Foreskin fibroblast (primary cell): ENCODE measurements at places on chromosomes 12 and 14.

DNA sequence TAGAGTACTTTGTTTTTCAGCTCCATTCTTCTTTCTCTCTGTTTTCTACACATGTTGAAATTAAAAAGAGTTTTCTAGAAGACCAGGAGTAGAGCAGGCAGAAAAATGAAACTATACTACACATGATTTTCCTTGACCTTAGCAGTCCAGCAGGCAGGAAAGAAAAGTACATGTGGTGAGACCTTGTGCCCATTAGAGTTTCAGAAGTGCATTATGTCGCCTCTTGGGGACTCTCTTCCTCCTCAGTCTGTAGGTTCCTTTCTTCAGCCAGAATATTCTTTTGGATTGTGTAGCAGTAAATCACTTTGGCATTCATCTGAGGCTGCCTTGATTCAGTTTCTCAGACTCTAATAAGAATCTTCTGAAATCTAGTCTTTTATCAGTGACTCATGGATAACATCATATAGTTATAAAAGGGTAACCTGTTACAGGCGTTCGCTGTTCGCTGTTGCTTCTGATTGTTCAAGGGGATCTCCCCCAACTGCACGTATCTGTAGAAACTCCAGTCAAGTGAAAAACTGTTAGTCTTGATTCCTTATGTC is 161.8 kb downstream of the ANO4 start:
- no peak for DNase-seq

GRCh38 chr12:5140190-5140589 is 96.5 kb downstream of the KCNA5 start:
- peak; percentile 5 for DNase-seq

GRCh38 chr12:954741-955140 is 5.2 kb upstream of the RAD52 start:
- no peak for DNase-seq

GRCh38 chr14:102911991-102912761 is 10.3 kb upstream of the AMN start:
- no peak for DNase-seq

- no peak for DNase-seq
Measured at GRCh38 chr14:81178063-81178462, 42.7 kb downstream of the GTF2A1 start.

- no peak for DNase-seq
Measured at GRCh38 chr12:4387607-4388006, 8.1 kb upstream of the FGF23 start.

- no peak for DNase-seq
Measured at GRCh38 chr12:119631930-119632678, 35.8 kb upstream of the PRKAB1 start.

DNA sequence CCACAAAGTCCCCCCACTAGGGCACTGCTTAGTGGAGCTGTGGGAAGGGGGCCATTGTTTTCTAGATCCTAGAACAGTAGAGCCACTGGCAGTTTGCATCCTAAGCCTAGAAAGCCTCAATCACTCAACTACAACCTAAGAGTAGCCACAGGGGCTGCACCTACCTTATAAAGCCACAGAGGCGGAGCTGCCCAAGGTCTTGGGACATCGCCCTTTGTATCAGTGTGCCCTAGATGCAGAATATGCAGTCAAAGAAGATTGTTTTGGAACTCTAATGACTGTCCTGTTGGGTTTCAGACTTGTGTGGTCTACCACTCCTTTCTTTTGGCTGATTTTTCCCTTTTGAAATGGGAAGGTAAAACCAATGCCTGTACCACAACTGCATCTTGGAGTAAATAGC is 59.5 kb downstream of the ATP2B1 start:
- DNase-seq: no peak

DNA sequence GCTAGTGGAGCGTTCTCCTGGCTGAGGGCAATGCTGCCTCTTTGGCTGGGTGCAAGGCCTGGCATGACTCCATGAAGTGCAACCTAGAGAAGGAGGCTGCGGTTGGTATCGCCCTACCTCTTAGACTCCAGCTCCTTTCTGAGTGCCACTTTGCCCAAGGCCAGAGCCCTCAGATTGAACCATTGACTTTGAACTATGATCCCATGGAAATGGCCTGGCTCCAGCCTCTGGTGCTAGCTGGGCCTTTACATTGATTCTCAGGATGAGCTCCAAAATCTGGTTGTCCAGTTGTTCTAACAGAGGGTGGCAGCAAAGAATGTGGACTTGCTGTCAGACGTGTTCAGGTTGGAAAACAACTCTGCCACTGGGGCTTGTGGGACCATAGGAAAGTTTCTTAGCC is 16.1 kb upstream of the SMOC1 start:
- DNase-seq: no peak

- DNase-seq: no peak
Measured at GRCh38 chr14:96893966-96894622, 96.9 kb downstream of the VRK1 start.

DNA sequence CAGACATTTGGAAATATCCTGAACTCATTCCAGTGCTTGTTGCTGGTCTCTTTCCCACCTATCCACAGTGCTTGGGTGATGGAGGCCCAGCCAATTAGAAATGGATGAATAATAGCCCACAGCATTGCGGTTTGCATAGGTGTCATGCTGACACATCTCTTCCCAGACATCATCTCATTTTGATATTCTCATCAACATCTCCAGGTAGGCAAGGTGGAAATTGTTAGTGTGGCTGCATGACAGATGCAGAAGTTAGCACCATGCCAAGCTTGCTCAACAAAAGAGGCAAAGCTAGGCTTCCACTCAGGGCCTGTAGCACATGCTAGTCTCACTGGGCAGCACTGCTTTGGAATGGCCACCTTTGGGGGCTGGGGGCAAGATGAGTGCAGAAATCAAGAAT is 1118.9 kb downstream of the VRK1 start:
- DNase-seq: no peak

GRCh38 chr12:118237052-118237665 is 101.2 kb downstream of the PEBP1 start:
- DNase-seq: no peak

DNA sequence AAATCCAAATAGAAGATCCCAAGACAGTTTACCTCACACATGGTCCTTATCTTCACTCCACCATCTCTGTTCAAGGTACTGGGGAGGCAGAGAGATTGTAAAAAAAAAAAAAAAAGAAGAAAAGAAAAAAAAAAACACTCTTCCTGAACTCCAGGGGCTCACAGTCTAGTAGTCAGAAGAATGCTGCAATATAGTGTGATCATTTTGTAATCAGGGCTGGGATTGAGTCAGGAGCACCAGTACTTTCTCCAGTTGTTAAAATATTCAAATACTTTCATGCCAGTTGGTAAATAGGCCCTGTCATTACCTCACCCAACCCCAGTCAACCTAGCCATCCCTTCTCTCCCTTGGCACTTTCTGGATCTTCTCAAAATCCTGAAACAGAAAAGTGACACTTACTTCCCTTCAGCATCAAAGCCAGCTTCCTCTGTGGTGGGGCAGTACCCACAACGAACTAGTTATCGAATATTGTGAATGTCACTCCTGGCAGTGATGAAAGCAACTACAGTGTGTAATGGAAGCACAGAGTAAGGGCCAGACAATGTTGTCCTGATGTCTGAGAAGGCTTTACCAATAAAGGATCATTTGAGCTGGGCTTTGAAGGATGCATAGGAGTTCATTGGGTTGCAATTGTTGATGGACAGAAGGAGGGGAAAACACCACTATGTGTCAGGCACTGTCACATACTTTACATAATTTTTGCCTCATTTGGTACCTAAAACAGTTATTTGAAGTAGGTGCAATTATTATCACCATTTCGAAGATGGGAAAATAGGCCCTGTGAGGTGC is 44.3 kb upstream of the HSPB8 start:
- DNase-seq: no peak

- DNase-seq: no peak
Measured at GRCh38 chr14:95190857-95191256, 33.5 kb upstream of the DICER1 start.

DNA sequence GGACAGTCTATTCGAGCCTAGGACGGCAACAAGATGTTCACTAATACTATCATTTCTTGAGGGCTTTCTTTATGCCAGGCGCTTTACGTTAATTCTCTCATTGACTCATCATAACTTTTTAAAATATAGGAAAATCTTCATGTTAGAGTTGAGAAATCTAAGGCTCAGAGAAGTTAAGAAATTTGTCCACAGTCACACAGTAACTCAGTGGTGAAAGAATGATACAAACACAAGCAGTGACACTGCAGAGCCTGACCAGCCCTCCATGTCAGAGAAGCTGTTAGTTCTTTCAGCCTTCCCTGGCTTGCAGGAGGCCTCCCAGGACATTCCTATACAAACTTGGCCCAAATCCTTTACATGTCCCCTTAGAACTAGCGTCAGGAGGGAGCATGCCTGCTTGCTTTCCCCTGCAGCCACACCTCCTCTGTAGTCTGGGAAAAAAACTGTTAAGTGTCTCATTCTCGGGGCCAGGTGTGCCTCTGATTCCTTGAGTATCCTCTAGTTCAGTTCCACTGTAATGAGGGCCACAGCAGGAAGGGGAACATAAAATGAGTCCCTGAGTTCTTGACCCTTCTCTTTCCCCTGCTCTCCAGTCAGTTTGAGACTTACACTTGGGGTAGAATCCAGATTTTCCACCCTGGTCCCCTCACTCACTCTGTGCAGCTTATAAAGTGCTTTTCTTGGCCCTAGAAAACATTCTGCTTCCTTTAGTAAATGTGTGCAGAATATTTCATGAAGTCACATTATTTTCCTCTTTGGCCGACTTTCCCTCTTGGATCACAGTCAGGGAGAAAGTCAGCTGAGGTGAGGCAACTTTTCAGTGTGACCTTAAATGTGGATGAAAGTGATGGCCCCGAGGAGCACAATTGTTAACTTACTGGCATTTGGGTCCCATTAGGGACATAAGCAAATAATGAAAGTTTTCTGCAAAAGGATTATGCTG is 152.2 kb upstream of the HIF1A start:
- no peak for DNase-seq

- no peak for DNase-seq
Measured at GRCh38 chr14:57221931-57222330, 46.8 kb downstream of the EXOC5 start.

GRCh38 chr12:53208435-53208834 is 1.4 kb upstream of the ITGB7 start:
- no peak for DNase-seq

DNA sequence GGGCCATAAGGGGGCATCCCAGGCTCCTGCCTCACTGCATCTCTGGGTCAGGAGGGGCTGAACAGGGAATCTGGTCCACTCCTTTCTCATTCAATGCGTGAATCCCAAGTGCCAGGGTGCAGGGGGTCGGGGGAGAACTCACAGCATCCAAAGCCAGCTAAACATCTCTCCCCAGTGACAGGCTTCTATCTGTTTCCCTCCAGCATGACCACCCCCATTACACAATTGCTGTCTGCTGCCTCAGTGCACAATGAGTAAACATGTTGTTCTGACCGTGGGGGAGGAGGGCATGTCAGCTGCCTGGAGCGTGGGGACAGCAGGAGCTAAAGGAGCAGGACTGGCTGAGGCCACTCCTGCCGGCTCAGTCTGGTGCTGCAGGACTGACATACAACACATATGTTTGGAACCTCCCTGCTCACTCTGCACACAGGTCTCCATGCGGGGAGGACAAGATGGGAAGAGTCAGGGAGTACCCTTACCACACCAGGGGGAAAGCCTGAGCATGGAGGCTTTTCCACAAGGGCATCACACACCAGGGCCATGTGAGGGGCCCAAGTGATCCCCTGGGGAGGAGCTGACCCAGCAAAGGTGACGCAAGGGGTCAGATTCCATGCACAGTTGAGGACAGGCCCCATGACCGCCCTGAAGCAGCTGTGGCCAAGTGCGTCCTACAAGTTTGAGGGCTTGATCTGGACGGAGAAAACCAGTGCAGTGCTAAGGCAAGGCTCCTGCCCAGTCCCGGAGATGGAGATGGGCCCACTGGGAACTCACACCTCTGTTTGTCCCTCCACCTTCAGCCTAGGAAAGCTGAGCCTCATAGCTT is 1.4 kb downstream of the TNS2 start:
- DNase-seq: peak; percentile 84

DNA sequence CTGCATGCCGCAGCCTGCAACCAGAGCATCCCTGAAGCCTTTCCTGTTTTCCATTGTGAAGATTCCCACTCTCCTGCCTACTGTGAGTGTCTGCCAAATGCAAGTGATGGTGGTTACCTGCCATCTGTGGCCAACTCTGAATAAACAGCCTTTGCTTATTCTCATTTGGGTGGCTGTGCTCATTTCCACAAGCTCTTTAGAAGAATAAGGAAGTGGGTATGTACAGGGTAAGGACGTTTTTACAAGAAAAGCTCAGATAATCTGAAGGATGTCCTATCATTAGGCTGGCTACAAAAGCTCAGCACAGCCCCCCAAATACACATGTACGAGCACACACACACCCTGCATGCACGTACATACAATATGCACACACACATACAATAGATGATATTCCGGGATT is 7.3 kb upstream of the RNASE1 start:
- no peak for DNase-seq

DNA sequence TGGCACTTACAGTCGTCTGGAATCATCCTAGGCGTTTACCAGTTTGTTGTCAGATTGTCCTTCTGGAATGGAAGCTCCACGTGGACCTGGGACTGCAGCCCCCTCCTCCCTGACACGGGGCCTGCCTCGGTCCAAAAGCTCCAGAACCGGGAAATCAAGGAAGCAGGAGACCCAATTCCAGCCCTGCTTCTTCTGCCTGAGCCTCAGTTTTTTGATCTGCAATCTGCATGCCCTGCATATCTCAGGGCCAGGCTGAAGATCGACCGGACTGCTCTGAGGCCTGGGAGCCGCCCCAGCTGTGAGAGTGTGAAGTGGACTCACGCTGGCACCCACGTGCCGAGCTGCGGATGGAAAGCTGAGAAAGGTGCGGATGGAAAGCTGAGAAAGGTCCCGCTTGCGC is 98.6 kb downstream of the SETD3 start:
- DNase-seq: no peak

DNA sequence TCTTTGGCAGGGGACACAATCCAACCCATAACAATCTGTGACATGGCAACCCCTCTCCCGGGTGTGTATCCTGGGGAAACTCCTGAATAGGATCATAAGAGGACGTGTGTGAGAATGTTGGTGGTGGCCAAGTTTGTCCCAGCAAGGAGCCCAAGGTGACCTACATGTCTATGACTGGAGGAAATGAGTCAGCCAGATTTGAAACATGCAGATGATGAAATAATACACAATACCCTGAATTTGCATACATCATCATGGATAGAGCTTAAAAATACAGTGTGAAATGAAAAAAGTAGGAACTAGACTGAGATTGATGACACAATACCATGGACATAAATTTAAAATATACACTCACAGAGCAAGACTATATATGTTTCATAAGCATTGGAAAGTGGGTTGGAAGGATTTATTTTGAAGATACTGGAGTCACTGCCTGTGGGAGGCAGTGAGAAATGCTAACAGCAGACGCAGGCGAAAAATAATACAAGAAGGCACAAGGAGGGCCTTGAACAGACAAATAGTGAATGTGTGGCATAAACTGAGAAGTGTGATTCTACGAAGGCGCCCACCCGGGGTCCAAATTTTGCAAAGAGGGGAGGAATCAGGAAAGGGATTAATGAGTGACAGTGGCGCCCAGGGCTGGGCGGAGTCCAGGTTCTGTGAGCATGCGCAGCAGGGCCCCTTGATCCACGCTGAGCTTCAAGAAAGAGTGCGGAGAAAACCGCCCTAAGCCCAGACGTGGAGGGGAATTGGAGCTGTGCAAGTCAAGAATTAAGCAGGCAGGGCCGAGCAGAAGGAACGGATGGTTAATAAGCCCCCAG is 7.0 kb upstream of the MAP1LC3B2 start:
- peak; percentile 53 for DNase-seq

GRCh38 chr12:75172611-75173010 is 37.0 kb downstream of the KCNC2 start:
- DNase-seq: no peak
